Pulmonary artery endothelial cell (primary cell): ENCODE measurements at places on chromosomes 2 and 18.

- DNase-seq: no peak
Measured at GRCh38 chr2:205511641-205512040, 170.7 kb upstream of the NRP2 start.

GRCh38 chr2:149360106-149360505, 29.7 kb downstream of the LYPD6 start:
- DNase-seq: no peak

DNA sequence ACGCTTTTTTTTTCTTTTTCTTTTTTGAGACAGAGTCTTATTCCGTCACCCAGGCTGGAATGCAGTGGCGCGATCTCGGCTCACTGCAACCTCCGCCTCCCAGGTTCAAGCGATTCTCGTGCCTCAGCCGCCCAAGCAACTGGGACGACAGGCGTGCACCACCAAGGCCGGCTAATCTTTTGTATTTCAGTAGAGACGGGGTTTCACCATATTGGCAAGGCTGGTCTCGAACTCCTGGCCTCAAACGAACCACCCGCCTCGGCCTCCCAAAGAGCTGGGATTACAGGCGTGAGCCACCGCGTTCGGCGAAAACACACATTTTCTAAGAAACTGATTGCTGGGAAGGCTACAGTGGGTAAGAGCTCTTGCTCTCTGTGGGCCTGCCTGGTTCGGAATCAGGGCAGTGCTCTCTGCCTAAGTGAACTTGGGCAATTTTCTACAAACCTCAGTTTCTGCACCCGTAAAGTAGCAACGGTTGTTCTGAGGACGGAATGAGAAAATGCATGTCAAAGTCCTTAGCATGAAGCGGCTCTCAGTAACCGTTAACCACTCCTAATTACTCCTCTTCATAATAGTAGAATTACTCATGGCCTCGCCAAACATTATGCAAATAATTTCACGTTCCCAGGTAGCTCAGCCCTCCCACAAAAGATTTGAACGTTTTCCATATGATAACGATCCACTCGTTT, 1.0 kb upstream of the PMAIP1 start:
- DNase-seq: no peak

DNA sequence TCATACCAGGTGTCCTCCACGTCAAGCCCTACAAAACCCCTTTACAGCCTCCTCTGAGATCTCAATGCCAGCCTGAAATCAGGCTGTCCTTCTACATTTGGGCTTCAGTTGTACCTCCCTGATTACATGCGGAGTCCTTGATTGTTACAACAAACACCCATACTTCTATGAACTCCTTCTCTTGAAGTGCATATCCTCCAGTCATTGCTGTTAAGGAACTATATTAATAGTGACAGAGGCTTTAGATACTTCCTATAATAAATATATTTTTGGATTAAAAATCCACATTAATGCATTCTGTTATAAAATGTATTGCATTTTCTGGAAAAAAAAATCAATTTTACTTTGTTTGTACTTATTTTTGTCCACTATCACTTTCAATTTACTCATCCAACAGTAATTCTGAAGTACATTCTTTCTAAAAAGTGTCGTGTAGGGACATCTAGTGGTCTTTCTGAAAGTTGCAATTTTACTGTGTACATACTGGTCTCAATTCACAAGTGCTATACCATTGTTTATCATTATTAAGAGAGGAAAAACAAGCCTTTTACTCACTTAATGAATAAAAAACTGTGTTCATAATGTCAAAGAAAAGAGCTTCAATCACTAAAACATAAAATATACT, 316.4 kb downstream of the DSEL start:
- no peak for DNase-seq

- no peak for DNase-seq
Measured at GRCh38 chr2:159195697-159196096, 90.8 kb downstream of the WDSUB1 start.

GRCh38 chr18:58666176-58666575, 5.1 kb upstream of the MALT1 start:
- no peak for DNase-seq

GRCh38 chr2:33494155-33494779, 17.8 kb downstream of the RASGRP3 start:
- no peak for DNase-seq
